ENCODE measurements at places on chromosomes 12 and 14. TPM values are rescaled to one million over a fixed set of nuclear protein-coding genes. Genes with fewer than 3 reads are reported as not detected.

Gene NRIP2
- total RNA-seq, result not detected

Gene LPAR5
- not detected for total RNA-seq

Gene BDKRB2
- under 0.01 TPM for total RNA-seq

Gene RERGL
- not detected for total RNA-seq

Gene PLBD1
- total RNA-seq, result 0.40 TPM

Gene P2RX4
- total RNA-seq, result 127 TPM

- no peak for DNase-seq
Measured at GRCh38 chr12:53624458-53624857, 1.7 kb downstream of the ATF7 start.

Gene LRRC43
- 0.44 TPM for total RNA-seq

Gene TNFAIP2
- total RNA-seq, result 46.0 TPM

DNA sequence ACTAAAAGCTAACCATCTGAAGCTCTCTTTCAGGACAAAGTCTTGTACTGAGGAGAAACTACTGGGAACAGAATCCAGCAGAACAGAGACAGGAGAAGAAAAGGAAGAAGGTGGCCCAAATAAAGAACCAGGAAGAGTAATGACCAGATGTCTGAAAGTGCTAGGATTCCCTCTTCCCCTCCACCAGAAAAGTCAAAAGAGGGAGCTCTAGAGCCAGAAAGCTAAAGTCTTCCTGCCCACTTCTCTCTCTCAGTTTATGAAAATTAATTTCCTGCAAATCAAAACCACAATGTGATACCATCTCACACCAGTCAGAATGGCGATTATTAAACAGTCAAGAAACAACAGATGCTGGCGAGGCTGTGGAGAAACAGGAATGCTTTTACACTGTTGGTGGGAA is 47.2 kb downstream of the SPPL3 start:
- DNase-seq, result peak; percentile 12

GRCh38 chr14:101600891-101601605 is 39.8 kb downstream of the DIO3 start:
- DNase-seq, result no peak

DNA sequence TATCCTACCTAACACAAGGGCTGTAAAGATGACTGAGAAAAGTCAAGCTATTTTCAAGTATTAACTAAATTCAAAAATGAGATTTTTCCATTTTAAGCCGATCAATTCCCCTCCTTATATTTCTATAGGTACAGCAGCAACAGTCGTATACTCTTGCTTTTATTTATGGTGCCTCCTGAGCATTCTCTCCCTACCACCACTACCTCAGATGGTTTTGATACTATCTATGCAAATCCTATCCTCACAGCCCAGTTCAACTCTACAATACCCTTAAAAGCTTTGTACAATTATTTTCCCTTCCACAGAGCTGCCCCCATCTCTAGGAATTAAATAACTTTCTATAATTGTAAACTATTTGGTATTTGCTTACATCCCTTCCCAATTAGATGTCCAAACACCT is 52.1 kb downstream of the GALC start:
- DNase-seq, result no peak
